NCI-H1105 treated with DMSO at 0.1 percent for 48 hours (cell line): ENCODE measurements at places on chromosomes 1 and 21.

DNA sequence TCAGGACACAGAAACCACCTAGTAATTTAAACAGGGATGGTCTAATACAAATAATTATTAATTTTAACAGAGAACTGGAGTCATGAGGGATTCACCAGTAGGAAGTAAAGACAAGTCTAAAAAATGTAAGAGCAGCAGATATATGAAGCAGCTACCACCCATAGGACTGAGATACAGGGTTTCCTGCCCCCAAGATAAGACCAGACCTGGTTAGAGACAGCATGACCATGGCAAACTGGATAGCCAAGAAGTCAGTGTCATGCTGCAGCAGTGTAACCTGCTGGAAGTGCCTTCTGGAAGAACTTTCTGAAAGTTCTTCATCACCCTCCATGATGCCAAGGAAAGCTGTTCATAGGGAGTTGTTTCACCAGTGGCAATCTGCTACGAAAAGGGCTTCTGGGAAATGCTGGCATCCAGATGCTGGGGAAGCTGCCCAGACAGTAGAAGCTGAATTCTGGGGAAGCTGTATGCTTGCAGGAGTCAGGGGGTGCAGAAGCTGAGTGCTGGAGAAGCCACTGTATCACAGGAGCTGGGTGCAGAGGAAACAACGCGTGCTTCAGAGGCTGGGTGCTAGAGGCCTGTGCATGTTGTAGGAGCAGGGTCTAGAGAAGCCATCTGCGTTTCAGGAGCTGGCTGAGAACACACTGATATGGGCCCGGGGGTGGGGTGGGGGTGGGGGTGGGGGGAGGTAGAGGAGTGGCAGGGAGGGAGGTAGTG is 356.4 kb downstream of the DISC1 start:
- DNase-seq, result no peak

DNA sequence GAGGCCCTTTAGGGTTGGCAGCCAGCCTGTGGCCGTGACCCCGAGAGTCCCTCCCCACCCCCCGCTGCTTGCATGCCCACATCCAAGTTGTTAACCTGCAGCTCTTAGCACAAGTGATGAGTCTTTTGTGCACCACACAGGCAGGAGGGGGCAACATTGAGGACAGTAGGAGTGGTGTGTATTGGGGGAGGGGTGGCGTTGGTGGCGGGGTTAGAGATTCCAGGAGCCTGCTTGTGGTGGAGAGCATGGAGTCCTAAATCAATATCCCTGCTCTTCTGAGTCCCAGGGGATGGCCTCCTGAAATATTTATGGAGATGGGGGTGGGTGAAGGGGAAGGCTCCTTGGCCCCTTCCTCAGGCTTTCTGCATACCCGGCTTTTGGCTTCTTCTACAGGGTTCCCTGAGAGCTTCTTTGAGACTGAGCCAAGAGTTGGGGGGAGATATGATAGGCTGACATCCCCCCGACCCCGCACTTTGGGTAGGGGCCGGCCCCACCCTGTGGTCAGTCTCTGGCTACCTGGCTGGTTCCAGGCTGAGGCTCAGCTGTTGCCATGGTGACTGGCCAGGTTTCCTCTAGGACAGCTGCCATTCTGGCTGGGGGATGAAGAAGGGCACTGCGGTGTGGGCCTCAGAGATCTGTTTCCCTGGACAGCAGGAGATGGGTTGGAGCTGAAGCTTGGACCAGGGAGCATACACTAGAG is 5.0 kb downstream of the CHRNB2 start:
- DNase-seq, result no peak

DNA sequence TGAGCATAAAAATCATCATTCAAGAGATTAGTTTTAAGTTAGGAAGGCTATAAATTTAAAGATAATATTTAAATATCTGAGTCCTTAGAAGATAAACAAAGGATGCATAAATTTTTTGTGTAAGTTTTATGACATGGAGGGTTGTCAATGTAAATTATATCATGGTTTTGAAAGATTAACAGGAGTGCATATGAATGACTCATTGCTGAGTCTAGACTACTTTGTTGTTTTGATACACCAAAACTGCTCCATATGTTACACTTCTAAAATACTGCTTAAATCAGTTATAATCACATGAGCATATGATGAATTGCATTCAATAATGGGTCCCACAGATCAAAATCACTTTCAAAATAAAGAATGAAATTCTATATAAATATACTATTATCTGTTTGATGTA is 312.5 kb downstream of the KCNT2 start:
- no peak for DNase-seq

DNA sequence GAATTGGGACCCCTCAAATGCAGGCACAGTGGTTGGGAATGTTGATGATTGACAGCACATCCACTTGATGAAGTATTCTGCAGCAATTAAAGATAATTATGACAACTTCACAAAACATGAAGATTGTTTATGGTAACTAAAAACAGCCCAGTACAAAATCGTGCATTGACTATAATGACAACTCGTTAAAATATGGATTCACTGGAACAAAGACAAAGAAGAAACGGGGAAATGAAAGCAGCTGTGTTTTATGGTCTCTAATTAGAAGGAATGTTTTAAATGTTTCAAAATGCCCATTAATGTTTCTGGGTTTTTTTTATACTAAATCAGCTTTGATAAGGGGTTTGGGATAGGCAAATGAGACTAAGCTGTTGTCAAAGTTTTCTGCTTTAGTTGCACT is 36.1 kb downstream of the NIPAL3 start:
- peak; percentile 44 for DNase-seq

GRCh38 chr1:115555446-115555845 is 86.3 kb upstream of the VANGL1 start:
- DNase-seq, result no peak

DNA sequence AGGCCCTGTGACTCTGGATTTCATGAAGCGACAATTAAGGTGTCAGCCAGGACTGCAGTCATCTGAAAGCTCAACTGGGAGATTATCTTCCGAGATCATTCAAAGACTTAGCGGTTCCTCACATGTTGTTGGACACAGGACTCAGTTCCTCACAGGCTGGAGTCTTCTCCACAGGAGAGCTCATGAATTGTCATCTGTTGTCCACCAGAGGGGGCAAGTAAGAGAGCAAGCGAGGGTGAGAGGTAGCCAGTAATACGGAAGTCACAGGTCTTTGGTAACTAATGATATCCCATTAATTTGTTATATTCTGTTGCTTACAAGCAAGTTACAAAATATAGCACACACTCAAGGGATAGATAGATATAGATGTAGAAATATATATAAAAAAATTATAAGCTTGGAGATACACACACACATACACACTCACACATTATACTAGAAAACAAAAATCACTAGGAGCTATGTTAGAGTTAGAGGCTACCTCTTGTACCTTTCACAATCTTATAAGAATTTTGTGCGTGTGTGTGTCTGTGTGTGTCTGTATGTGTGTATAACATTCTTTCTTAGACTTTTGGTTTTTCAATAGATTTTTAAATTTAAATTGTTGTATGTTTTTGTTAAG is 1695.3 kb downstream of the BRINP3 start:
- no peak for DNase-seq

DNA sequence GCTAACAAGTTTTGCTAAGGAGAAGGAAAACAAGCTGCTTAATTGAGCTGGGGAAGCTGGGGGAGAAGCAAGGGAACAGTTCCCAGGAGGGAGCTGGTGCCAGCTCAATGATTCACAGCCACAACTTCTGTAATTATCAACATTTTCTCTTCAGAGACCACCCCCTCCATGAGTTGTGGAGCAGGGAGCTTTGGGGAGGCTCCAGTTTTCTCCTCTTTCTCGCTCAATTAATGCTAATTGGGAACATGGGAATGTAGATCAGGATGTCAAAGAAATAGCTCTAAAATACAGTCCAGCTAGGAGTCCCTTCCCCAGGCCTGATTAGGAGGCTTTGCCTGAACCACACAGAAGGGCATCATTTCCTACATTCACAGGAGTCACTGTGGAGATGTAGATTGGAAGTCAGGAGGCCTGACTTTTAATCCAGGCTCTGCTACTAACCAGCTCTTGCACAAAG is 12.1 kb upstream of the MNDA start:
- no peak for DNase-seq

GRCh38 chr1:14612256-14612655 is 13.8 kb downstream of the KAZN start:
- no peak for DNase-seq

DNA sequence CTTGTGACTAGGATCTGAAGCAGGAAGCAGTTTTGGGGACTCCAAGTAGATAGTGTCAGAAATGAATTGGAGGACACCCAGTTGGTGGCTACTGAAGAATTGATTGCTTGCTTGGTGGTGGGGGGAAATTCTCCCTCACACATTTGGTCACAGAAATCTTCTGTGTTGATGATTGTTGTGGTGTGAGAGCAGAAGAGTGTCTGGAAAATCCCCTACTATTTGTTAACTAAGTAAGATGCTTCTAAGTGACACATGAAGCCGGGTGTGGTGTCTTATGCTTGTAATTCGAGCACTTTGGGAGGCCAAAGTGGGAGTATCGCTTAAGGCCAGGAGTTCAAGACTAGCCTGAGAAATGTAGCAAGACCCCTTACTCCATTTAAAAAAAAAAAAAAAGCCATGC is 22.5 kb upstream of the IPP start:
- no peak for DNase-seq

GRCh38 chr1:150895618-150896017 is 8.7 kb downstream of the CTXND2 start:
- DNase-seq, result no peak

DNA sequence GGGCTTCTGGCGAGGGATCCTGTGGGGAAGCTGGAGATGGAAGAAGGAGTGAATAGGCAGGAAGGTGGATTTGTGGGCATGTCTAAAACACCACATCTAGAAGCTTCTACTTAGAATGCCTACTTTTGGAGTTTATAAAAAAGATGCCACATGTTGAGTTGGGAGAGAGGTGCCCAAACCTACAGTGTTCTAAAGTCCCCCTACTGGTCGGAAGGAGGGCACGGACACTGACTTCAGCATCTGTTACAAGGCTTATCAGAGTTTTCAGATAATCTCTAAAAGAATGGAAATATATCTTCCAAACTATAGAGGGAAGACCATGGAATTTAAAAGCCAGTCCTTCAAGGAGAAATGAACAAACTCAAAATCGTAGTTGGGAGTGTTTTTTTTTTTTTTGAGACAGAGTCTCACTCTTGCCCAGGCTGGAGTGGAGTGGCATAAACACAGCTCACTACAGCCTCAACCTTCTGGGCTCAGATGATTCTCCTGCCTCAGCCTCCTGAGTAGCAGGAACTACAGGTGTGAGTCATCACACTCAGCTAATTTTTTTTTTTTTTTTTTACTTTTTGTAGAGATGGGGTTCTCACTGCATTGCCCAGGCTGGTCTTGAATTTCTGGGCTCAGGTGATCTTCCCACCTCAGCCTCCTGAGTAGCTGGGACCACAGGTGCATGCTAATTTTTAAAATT is 14.8 kb downstream of the IBA57 start:
- no peak for DNase-seq

DNA sequence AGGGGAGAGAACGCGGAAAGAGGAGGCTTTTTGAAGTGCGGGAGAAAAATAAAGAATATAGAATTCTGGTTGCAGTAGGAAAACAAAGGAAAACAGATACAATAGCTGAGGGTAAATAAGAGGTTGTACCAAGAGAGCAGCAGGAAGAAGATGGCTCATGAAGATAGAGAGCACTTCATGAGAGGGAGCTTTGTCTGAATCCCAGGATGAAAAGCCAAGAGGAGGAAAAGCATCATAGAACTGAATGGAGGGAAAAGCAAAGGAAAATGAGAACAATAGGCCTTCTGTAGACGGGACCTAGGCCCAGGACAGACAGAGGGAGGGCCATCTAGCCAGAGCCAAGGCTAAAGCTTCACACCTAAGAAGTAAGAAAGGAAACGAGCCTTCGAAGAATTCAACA is 49.5 kb downstream of the ATP6V1G3 start:
- no peak for DNase-seq

DNA sequence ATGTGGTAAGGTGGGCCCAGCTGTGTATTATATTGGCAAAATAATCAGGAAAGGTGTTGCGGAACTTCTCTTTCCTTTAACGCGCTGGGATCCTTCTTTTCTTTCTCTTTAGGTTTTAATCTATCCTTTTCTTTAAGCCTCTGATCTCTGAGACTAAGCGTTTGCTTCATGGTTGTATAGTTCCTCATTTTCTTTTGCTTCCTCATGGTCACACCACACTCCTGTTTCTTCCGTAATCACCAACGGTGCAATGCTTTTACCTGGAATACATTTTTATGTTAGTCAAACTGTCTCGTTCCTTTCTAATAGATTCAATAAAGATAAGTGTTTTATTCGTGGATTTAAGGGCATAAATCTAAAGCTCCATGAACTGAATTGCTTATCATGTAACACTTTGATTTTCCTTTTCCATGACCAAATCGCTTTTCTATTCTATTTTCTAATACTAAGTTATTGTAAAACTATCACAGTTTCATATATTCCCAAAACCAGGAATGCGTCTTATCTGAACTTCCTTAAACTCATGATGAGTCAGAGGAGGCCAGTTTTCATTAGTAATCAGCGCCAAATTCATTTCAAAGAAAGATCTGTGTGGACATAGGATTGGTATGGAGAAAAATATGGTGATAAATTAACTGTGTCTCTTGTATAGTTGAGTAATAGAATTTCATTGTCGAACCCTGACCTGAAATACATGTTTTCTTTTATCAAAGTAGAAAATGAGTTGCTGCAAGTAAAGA is 12.2 kb downstream of the SDCCAG8 start:
- DNase-seq, result no peak

GRCh38 chr1:93690921-93691789 is 9.5 kb upstream of the BCAR3 start:
- no peak for DNase-seq

DNA sequence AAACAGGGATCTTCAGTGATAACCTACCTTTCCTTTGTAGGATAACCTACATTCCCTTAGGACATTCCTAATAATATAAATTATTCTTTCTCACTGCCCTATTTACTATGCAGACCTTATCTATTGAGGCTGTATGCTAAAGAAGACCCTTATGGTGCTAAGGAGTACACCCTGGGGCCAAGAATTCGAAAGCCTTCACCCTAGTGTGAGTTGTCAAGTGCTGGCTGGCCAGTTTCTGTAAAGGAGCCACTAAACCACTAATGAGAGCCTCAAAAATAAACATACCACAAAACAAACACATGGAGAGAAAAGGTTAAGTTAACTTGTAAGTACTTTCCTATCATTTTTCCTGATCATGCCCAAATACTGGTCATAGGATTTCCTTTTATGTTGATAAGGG is 315.0 kb upstream of the CAMK1G start:
- DNase-seq, result no peak

DNA sequence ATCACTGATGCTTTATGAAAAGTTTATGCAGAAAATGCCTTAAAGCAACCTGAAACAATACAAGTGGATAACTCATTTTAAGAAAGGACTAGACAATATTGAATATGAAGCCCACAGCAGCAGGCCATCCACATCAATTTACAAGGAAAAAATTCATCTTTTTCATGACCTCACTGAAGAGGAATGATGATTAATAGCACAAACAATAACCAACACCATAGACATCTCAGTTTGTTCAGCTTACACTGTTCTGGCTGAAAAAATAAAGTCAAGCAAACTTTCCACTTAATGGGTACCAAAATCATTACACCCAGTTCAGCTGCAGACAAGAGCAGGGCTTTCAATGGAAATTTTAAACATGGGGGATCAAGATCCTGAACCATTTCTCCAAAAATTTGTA is 380.6 kb upstream of the NEGR1 start:
- no peak for DNase-seq
